CD8-positive, alpha-beta memory T cell (primary cell): ENCODE measurements at places on chromosomes 11 and 22.

DNA sequence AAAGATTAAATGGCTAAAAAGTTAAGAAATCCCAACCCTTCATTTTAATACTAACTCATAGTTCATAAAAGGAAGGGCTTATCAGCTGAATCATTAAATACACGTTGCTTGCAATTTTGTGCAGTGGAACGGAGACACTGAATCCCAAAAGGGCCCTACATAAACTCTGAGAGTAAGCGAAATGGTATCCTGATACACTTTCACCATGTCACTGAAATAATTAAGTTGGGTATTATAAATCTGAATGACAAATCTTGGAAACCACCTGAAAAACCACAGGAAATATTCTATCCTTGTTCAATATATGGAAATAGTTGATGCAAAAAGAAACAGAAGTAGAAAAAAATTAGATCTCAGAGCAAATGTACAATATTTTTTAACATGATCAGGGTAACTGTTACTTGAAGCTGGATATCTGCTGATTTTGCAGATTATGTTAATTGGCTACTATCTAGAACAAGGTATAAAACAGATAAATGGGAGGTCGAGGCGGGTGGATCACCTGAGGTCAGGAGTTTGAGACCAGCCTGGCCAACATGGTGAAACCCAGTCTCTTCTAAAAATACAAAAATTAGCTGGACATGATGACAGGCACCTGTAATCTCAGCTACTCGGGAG, 55.1 kb downstream of the MAML2 start:
- peaks cover 45% of the 10 kb centered on the region for H3K4me1 ChIP-seq
- no peaks in the 10 kb centered on the region for H3K27me3 ChIP-seq
- H3K4me3 ChIP-seq: no peak overlapping the region

DNA sequence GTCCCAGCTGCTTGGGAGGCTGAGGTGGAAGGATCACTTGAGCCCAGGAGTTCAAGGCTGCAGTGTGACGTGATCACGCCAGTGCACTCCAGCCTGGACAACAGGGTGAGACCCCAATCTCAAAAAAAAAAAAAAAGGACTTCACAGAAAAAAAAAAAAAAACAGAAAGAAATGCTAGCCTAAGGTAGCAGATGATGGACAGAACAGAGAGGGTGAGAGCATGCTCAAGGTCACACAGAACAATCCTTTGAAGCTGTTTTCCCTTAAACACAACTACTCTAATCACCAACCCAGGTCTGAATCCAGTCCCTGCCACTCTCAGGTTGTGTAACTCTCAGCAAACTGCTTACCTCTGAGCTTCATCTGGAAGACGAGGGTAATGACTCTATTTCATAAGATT, 9.7 kb downstream of the ZMAT5 start:
- no peaks in the 10 kb centered on the region for H3K27me3 ChIP-seq
- no peak overlapping the region for H3K27ac ChIP-seq
- no peaks in the 10 kb centered on the region for H3K4me1 ChIP-seq

- no peak overlapping the region for H3K4me3 ChIP-seq
- H3K27ac ChIP-seq: no peak overlapping the region
- H3K4me1 ChIP-seq: peaks cover 28% of the 10 kb centered on the region
- DNase-seq: peak; percentile 18
- H3K36me3 ChIP-seq: no peaks in the 10 kb centered on the region
These were observed 10.2 kb upstream of the AMPD3 start for GRCh38 chr11:10444725-10445315.

DNA sequence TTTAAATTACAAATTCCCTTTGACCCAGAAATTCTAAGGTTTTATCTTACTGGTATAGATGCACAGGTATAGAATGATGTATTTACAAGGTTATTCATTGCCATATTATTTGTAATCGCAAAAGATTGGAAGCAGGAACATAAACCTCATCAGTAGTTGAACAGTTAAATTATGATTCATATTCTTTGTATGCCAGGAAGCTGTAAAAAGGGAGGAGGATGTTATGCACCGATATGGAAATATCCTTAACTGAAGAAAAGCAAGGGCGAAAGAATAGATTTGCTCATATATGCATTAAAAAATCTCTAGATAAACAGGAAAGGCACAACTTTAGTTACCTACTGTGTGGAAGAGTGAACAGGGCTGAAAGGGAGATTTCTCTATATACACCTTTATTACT, 36.7 kb downstream of the PPFIA1 start:
- H3K27me3 ChIP-seq: no peaks in the 10 kb centered on the region
- H3K27ac ChIP-seq: no peak overlapping the region
- H3K36me3 ChIP-seq: no peaks in the 10 kb centered on the region
- DNase-seq: no peak
- H3K4me1 ChIP-seq: no peaks in the 10 kb centered on the region

GRCh38 chr22:37808294-37808657, 542 bp downstream of the GCAT start:
- peak overlapping the region; percentile 70 for H3K4me3 ChIP-seq
- peaks cover 36% of the 10 kb centered on the region for H3K4me1 ChIP-seq
- H3K36me3 ChIP-seq: no peaks in the 10 kb centered on the region
- no peak for DNase-seq
- no peak overlapping the region for H3K27ac ChIP-seq
- H3K27me3 ChIP-seq: peaks cover 50% of the 10 kb centered on the region

GRCh38 chr11:110249066-110249465, 47.3 kb downstream of the RDX start:
- H3K4me3 ChIP-seq: no peak overlapping the region
- H3K4me1 ChIP-seq: no peaks in the 10 kb centered on the region
- DNase-seq: no peak
- no peaks in the 10 kb centered on the region for H3K36me3 ChIP-seq
- H3K27me3 ChIP-seq: no peaks in the 10 kb centered on the region

DNA sequence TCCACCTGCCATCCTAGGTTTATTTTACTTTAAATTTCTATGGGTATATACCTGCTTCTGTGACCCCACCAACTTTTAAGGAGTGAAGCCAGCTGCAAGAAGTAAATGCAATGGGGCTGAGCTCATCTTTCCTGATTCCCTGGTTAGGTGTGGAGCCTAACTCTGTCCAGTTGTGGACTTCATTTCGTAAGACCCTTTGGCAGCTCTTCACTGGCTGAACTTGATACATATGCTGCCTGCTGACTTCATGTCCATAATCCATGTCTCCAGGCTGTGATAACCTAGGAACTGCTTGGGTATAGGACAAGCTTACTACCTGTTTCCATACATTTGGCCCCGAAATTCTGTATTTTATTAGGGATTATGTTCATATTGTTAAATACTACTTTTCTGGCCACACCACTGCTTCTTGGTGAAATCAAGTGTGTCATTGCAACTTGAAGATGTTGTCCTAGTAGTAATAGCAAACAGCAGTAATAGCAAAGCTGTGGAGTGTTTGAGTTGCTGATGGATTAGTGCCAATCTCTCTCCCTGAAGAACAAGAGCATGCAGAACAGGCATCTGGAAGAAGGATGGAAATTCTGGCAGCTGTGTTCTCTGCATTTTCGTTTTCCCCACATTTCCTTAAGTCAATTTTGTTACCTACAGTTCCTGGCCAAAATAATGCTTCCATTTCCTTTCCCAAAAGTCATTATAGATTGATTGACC, 31.2 kb downstream of the LDLRAD3 start:
- no peaks in the 10 kb centered on the region for H3K36me3 ChIP-seq
- no peaks in the 10 kb centered on the region for H3K4me1 ChIP-seq
- no peaks in the 10 kb centered on the region for H3K27me3 ChIP-seq
- no peak overlapping the region for H3K27ac ChIP-seq

- H3K4me3 ChIP-seq: no peak overlapping the region
- H3K4me1 ChIP-seq: peaks cover 51% of the 10 kb centered on the region
- DNase-seq: no peak
- H3K27me3 ChIP-seq: no peaks in the 10 kb centered on the region
- no peaks in the 10 kb centered on the region for H3K36me3 ChIP-seq
These were observed 14.0 kb downstream of the CELF1 start for GRCh38 chr11:47538741-47539565.

DNA sequence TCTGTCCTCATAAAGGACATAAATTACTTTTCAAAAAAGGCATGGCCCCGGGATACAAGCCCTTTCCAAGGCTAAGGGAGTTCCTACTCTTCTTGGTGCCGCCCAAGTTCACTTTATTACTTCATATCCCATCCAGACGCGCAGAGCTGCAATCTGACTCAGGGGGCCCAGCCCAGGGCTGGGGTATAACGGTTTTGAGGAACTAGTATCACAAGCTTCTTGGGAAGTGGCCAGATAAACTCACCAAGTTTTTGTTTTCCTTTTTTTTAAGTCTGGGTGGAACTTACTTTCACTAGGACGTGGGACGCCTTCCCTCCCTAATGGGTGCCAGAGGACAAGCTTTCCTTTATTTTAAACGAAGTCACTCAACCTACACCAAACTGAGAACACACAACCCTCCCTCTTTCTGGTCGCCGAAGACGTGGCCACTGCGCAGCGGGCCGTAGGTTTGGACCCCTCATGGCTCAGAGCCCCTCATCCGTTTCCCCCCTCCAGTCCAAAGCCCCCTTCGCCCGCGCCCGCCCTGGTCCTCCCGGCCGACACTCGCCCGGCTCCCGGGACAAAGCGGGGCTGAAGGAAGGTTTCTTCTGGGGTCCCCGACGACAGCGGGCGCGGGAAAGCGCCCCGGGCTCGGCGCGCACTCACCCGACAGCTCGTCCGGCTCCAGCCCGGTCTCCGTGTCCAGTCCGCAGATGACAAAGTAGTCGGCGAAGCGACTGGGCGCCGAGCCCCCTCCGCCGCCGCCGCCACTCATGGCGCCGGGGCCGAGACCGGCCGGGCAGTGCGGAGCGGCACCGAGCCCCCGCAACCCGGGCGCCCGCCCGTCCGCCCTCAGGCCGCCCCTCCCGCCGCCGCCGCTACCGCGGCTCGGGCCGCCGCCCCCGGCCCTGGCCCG, 587 bp downstream of the DENND5A start:
- no peaks in the 10 kb centered on the region for H3K27me3 ChIP-seq
- peak overlapping the region; percentile 63 for H3K27ac ChIP-seq
- peaks cover 25% of the 10 kb centered on the region for H3K4me1 ChIP-seq
- no peak for DNase-seq
- H3K4me3 ChIP-seq: peak overlapping the region; percentile 81

- H3K4me3 ChIP-seq: no peak overlapping the region
- no peaks in the 10 kb centered on the region for H3K4me1 ChIP-seq
- H3K27me3 ChIP-seq: no peaks in the 10 kb centered on the region
- H3K36me3 ChIP-seq: no peaks in the 10 kb centered on the region
- no peak overlapping the region for H3K27ac ChIP-seq
These were observed 1488.4 kb upstream of the TENM4 start for GRCh38 chr11:80929031-80929805.

GRCh38 chr11:119149018-119149785, at the start of gene ABCG4:
Gene ABCG4 (plus strand): TSS chr11:119149052. CDS start chr11:119149966, 914 bp downstream.
- peaks cover 25% of the 10 kb centered on the region for H3K27me3 ChIP-seq
- DNase-seq: no peak
- peaks cover 6% of the 10 kb centered on the region for H3K4me1 ChIP-seq
- H3K36me3 ChIP-seq: no peaks in the 10 kb centered on the region
- peak within 1 kb of the TSS; percentile 46 for H3K4me3 ChIP-seq
- H3K27ac ChIP-seq: no peak within 1 kb of the TSS

GRCh38 chr11:32386770-32387377, 48.5 kb downstream of the WT1 start:
- no peak overlapping the region for H3K4me3 ChIP-seq
- H3K4me1 ChIP-seq: no peaks in the 10 kb centered on the region
- H3K27ac ChIP-seq: no peak overlapping the region
- DNase-seq: no peak
- H3K27me3 ChIP-seq: no peaks in the 10 kb centered on the region

DNA sequence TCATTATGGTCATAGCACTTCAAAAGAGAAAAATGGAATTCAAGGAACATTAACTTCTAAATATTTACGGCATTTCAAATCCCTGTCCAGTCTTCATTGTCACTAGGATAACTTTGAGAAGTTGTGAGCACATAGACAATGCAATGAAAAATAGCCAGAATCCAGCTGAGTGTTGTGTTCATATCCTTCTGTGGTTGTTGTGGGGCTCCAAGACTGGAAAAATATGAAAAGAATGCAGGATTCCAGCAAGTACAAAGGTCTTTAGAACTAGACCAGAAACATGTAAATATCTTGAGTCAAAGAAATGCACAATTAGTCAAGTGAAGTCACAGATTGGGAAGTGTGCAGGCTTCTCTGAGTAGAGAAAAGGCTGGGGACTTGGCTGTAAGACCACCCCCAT, 68.7 kb downstream of the WT1 start:
- no peak overlapping the region for H3K4me3 ChIP-seq
- DNase-seq: no peak
- H3K27me3 ChIP-seq: no peaks in the 10 kb centered on the region
- no peaks in the 10 kb centered on the region for H3K4me1 ChIP-seq

DNA sequence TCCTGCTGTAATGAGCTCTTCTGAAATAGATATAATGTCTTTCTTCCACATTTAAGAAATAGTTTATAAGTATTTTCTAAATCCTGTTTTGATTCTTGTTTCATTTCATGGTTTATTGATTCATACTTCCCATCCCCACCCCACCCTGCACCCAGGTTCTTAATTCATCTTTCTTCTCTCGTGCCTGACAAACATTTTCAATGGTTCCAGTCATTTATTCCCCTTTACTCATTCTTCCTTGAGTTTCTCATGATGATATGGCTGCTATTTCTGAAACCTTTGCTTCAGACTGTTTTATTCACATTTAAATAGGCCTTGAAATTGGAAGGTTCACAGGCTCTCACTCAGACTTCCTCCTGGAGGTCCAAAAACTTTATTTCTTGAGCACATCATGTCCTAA, 142.9 kb downstream of the SPON1 start:
- no peak for DNase-seq
- no peaks in the 10 kb centered on the region for H3K27me3 ChIP-seq
- no peaks in the 10 kb centered on the region for H3K4me1 ChIP-seq

DNA sequence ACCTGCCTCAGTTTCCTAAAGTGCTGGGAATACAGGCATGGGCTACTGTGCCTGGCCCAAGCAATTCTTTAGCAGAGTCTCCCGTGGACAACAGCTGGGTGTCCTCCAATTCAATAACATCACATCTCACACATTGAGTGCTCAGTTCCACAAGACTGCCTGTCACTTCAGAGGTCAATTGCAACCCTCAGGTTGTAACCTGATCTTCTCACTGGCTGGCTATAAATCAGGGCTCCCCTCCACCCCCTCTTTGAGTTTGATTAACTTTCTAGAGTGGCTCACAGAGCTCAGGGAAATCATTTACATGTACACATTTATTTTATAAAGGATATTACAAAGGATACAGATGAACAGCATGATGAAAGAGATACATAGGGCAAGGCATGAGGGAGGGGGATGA, 68.1 kb downstream of the MCHR1 start:
- DNase-seq: no peak
- H3K4me1 ChIP-seq: no peaks in the 10 kb centered on the region
- H3K27ac ChIP-seq: no peak overlapping the region

DNA sequence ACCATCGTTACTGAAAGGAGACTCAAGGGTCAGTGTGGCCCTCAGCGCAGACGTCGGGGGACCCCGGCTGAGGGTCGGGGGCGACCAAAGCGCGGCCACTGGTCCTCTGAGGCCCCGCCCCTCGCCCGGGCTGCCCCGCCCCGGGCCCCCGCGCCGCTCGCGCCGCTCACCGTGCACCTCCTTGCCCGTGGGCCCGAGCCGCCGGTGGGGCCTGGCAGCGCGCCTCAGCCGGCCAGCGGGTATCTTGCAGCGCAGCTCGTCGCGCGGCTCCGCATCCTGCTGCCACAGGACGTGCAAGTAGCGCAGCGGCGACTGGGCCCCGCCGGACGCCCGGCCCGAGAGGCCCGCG, 419 bp downstream of the ANKRD54 start:
- no peaks in the 10 kb centered on the region for H3K27me3 ChIP-seq
- H3K36me3 ChIP-seq: peaks cover 4% of the 10 kb centered on the region
- H3K4me3 ChIP-seq: peak overlapping the region; percentile 72
- H3K4me1 ChIP-seq: peaks cover 21% of the 10 kb centered on the region
- peak overlapping the region; percentile 87 for H3K27ac ChIP-seq

GRCh38 chr22:44576311-44577260, 78.6 kb upstream of the RTL6 start:
- H3K4me1 ChIP-seq: no peaks in the 10 kb centered on the region
- no peak for DNase-seq
- no peaks in the 10 kb centered on the region for H3K36me3 ChIP-seq
- H3K27ac ChIP-seq: no peak overlapping the region
